ENCODE measurements at places on chromosomes 11 and 22. TPM values are rescaled to one million over a fixed set of nuclear protein-coding genes. Genes with fewer than 3 reads are reported as not detected.

- DNase-seq, result peak; percentile 29
Observed at GRCh38 chr22:21026783-21027692, 5.3 kb downstream of the SLC7A4 start.

- DNase-seq, result no peak
Observed at GRCh38 chr11:68370211-68371111, 58.1 kb downstream of the LRP5 start.

FBLN1 gene
- polyA plus RNA-seq, result 314 TPM

SCUBE2 gene
- polyA plus RNA-seq, result 1.3 TPM

TUB gene
- polyA plus RNA-seq, result 14.7 TPM

All from AG04450 (cell line).